Prostate gland (tissue), 2 donors: ENCODE measurements at places on chromosomes 1 and 21. TPM values are rescaled to one million over a fixed set of nuclear protein-coding genes. Genes with fewer than 3 reads are reported as not detected.
A peak's percentile ranks its signal among the peaks of the same experiment; 100 is the strongest.

- no peaks in the 10 kb centered on the region for H3K27me3 ChIP-seq
- no peaks in the 10 kb centered on the region for H3K4me1 ChIP-seq
- H3K36me3 ChIP-seq, result no peaks in the 10 kb centered on the region
- H3K27ac ChIP-seq, result no peak overlapping the region
These were observed 57.1 kb downstream of the RNF187 start for GRCh38 chr1:228544021-228544850.

GRCh38 chr1:54173681-54174080 is 20.9 kb upstream of the CDCP2 start:
- no peak overlapping the region for H3K4me3 ChIP-seq
- no peak overlapping the region for H3K27ac ChIP-seq
- DNase-seq, result no peak
- no peaks in the 10 kb centered on the region for H3K36me3 ChIP-seq
- no peaks in the 10 kb centered on the region for H3K4me1 ChIP-seq
- no peaks in the 10 kb centered on the region for H3K27me3 ChIP-seq

GRCh38 chr1:89085781-89086180 is 20.8 kb upstream of the GBP1 start:
- H3K4me3 ChIP-seq, result no peak overlapping the region
- H3K27ac ChIP-seq, result no peak overlapping the region
- DNase-seq, result no peak
- no peaks in the 10 kb centered on the region for H3K36me3 ChIP-seq
- no peaks in the 10 kb centered on the region for H3K27me3 ChIP-seq
- no peaks in the 10 kb centered on the region for H3K4me1 ChIP-seq

DNA sequence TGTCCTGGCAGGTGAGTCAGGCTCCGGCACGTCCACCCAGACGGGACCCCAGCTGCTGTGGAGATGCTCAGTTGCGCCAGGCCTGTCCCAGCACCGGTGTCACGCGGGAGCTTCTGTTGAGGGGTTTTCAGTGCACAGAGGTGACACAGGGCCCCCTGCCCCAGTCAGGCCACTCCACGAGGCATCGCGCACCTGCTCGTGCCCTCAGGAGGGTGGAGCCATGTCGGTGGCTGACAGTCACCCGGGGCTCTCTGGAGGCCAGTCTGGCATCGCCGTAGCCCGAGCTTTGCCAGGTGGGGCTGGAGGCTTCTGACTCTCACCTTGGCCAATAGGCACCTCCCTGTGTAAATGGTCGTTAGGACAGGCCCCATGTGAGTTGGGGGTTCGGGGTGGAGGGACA is 11.1 kb downstream of the TMEM240 start:
- H3K4me3 ChIP-seq, result no peak overlapping the region
- H3K27me3 ChIP-seq, result no peaks in the 10 kb centered on the region
- no peak for DNase-seq
- no peaks in the 10 kb centered on the region for H3K4me1 ChIP-seq
- H3K36me3 ChIP-seq, result no peaks in the 10 kb centered on the region
- no peak overlapping the region for H3K27ac ChIP-seq

- no peak overlapping the region for H3K27ac ChIP-seq
- no peak overlapping the region for H3K4me3 ChIP-seq
- no peaks in the 10 kb centered on the region for H3K27me3 ChIP-seq
- H3K36me3 ChIP-seq, result no peaks in the 10 kb centered on the region
- H3K4me1 ChIP-seq, result no peaks in the 10 kb centered on the region
These were observed 23.0 kb downstream of the LRRN2 start for GRCh38 chr1:204662530-204662929.

DNA sequence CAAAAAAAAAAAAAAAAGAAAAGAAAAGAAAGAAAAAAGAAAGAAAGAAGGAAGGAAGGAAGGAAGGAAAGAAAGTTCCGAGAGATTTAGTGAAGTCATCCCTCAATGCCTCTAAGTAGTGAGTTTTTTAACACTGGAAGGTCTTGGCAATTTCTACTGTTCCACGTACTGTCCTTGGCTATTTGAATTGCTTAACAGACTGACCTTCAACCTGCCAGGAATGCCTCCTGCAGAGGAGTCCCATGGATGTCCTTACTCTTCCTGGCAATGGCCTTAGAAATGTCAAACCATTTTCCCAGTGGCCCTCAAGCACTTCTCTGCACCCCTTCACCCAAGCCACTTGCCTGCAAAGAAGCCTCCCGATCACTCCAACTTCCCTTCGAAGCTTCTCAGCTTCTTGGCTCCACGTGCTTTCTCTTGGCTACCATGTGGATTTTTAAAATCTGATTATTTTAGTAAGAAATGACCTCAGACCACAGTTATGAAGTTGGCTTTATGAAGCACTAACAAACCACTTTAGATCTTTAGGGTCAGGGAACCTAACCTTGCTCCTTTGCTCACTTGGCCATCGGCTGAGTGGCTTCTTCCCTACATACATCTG is 43.7 kb upstream of the ABCG1 start:
- no peak for DNase-seq
- H3K4me3 ChIP-seq, result no peak overlapping the region
- H3K36me3 ChIP-seq, result no peaks in the 10 kb centered on the region
- H3K4me1 ChIP-seq, result no peaks in the 10 kb centered on the region

The CHIA gene
- not detected for total RNA-seq

The HSD3B2 gene
- total RNA-seq, result not detected

The SYCP1 gene
- not detected for total RNA-seq

DNA sequence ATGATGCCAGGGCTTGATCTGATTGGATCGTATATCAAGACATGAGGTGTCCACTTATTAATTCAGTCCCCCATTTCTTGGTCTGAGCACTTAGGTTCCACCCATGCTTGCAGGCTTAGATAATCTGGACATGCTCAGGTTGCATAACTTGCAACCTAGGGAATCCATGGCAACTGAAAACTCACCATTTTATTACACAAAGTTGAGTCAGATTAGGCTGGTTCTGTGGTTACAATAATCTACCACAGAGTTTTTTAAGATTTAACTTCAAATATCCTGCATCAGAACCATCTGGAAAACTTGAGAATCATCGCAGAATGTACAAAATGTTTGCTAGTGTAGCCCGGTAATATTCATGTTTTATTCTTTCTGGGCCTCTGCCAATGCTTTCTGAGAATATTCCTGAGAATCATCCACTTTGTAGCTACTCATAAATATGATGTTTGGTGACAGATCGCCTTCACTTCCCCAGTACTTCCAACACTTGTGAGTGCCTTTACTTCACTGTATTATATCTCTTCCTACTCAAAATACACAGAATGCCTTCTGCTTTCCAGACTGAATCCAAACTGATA is 707.2 kb upstream of the ADAMTS5 start:
- no peaks in the 10 kb centered on the region for H3K4me1 ChIP-seq
- H3K27ac ChIP-seq, result no peak overlapping the region
- no peak overlapping the region for H3K4me3 ChIP-seq

DNA sequence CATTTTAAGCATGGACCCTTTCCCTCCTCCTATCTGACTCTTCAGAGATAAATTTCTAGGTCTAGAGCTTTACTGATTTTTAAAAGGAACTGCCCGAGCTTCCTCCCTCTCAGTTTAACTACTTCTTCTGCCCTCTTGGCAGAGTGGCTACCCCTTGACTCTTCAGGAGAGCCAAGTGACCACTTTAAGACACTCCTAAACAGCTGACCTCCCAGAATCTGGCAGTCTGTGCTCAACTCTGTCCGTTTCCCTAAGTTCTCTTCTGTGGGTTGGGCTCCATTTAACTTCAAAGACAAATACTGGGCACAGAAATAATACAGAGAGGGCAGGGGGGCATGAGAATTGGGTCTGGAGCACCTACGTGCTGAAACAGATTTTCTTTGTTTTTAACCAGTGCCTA is 196.3 kb upstream of the FOXD3 start:
- no peaks in the 10 kb centered on the region for H3K27me3 ChIP-seq
- H3K36me3 ChIP-seq, result no peaks in the 10 kb centered on the region
- H3K27ac ChIP-seq, result no peak overlapping the region
- H3K4me3 ChIP-seq, result no peak overlapping the region

DNA sequence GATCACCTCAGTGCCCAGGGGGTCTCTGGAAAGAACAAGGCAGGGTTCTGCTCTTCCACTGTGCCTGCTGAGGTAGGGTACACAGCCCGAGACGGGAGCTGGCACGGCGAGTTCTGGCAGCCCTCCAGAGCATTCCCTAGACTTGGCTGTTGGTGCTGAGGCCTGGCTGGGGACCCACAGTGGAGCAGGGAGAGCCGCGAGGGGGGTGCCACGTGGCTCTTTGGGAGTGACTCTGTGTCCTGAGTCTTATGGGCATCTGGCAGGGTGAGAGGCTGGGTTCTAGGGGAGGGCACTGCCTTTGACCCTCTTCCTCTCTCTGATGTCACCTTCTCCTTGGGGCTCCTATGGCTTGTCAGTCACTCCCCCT is 336.4 kb downstream of the CAMTA1 start:
- no peaks in the 10 kb centered on the region for H3K27me3 ChIP-seq
- no peak overlapping the region for H3K27ac ChIP-seq
- no peak overlapping the region for H3K4me3 ChIP-seq
- peak; percentile 23 for DNase-seq
- no peaks in the 10 kb centered on the region for H3K4me1 ChIP-seq
- no peaks in the 10 kb centered on the region for H3K36me3 ChIP-seq
